G401 (cell line): ENCODE measurements at places on chromosomes 1 and 21. TPM values are rescaled to one million over a fixed set of nuclear protein-coding genes. Genes with fewer than 3 reads are reported as not detected.

FABP3 gene
- 0.25 TPM in 1 of 2 replicates, not detected in the other for total RNA-seq

TMPRSS15 gene
- total RNA-seq: 5.7 and 13.4 TPM in 2 replicates

GRCh38 chr1:154938604-154939399 is 2.3 kb upstream of the PMVK start:
- DNase-seq: no peak

DNA sequence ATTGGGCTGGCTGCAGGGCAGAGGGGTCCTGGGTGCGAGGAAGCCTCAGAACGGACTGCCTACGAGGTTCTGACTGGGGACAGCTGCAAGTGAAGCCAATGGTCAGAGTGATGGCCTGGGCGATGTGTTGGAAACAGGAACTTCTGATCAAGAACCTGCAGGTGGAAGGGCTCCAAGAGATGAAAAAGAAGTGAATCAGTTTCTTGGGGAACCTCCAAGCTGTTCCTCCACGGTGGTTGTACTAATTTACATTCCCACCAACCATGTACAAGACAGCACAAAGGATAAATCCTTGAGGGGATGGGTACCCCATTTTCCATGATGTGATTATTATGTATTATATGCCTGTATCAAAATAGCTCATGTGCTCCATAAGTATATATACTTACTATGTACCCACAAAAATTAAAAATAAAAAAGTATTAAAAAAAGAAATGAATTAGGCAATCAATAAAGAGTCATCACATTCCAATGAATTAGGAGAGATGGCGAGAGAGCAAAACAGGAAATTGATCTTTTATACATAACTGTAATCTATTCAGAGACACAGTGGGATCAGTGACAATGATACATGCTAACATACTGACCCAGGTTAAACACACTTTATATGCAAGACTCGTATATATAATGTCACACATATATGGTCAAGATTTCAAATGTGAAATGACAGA is 58.1 kb downstream of the PTPN14 start:
- DNase-seq: no peak

DNA sequence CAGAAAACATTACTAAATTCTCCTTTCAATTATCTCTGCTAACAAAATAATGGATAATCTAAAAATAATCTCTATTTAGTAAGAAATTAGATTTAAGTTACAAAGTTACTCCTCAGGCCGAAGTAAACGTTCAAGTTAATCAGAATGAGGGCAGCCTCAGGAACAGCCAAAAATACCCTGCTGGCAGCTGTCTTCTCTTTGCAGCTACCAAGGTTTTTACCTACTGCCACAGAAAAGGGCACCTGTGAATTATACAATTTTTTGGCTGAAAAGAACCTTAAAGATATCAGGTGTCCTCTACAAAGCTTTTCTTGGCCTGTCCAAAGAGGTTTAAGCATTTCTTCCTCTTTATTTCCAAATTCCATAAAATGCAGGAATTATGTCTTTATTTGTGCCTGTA is 84.4 kb downstream of the AKT3 start:
- peak; percentile 59 for DNase-seq

DNA sequence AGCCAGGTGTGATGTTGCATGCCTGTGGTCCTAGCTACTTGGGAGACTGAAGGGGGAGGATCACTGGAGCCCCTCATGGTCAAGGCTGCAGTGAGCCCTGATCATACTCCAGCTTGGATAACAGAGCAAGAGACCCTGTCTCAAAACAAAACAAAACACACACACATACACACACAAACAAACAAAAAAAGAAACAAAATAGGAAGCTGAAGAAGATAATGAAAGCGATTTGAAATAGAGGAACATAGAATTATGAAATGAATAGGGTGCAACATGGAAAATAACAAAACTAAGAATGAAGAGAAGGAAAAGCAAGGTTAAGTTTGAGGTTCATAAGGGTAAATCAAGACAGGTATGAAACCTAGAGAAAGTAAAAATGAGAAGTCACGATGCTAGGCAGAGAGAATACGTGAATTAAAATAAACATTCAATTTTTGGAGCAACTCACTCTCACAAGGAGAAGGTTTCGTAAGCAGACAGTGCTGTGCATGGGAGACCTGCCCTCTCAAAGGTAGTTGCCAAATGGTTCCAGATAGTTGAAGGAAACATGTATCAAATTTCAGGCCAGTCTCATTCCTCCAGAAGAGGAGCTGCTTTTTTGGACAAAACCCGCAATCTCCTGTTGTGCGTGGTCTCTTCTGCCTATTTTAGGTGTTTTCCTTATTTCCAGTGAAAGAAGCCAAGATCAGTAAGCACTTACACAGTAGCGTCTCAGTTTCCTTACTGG is 3.3 kb downstream of the CD46 start:
- DNase-seq: no peak
